Hepatocyte (in vitro differentiated cells): ENCODE measurements at places on chromosomes 1 and 21. TPM values are rescaled to one million over a fixed set of nuclear protein-coding genes. Genes with fewer than 3 reads are reported as not detected.
A peak's percentile ranks its signal among the peaks of the same experiment; 100 is the strongest.

The KMO gene
- polyA plus RNA-seq: 0.22 and 2.8 TPM in 2 replicates

DNA sequence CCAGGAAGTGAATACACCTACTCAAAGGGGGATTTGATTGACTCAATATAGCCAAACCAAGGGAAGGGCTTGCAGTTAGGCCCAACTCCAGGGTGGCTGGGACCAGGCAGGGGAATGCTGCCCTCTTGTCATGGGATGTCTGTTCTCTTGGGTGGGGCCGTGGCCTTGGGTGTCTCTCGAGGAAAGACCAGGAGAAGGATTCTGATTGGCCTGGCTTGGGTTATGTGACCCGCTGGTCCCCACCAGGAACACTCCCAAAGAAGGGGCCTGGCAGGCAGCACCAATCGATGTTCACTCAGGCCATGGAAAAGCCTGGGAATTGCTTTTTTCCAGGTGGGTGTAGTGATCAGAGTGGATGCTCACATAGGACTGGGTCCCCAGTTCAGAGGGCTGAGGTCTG lies 10.1 kb upstream of the ZNF362 start:
- DNase-seq: no peak

DNA sequence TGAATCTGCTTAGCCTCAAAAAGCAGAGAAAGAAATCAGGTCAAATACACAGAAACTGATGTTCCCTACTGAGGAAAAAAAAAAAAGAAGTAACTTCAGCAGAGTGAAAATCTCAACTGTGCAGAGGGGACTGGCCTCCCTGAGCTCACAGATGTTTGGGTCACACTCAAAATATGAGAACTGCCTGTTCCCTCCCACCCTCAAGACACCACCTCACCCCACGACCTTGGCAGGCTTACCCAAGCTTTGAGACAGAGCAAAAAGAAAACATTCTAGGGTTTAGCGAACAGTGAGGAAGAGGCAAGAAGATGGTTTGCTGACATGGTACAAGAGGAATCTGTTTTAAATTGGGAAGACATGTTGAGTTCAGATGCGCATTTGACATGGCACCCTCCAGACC lies 48.8 kb downstream of the NID1 start:
- DNase-seq: no peak

- DNase-seq: no peak
These were observed 362.8 kb downstream of the GPATCH2 start for GRCh38 chr1:217268058-217268457.

DNA sequence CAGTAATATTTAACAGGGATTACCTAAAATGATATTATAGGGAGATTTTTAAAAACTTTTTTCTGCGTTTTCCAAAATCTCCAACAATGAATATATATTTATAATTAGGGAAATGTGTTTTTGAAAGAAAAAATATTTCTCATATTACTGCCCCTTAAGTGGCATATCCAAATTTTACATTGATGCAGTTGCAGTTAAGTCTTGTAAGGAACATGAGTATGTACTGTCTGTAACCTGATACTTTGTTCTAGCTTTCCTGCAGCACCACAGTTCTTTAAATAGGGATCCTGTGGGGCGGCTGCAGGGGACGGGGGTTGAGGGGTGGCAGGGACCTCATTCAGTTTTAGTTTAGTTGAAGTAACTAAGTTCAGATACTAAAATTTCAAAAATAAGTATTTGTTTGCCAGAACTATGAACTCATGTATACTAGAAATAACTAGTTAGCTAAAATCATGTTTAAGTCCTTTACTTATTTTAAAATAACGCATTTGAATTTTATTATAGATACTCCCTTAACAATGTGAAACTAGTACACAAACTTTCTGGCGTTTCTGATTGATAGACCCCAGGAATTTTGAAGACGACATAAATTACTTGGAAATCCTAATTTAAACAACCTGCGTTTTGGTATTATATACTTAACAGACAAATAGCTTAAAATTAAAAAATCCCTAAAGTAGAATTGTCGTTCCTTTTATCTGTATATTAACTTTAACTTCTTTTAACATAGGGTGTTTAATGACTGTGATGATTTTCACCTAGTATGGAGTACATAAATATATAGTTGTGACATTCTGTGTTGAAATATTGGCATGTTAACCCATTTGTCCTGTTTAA lies 639 bp upstream of the DNAJB4 start:
- peak; percentile 64 for DNase-seq

- DNase-seq: no peak
These were observed 74.6 kb downstream of the SCCPDH start for GRCh38 chr1:246798606-246799496.

The CYP4Z1 gene
- 0.66 TPM in 1 of 2 replicates, not detected in the other for polyA plus RNA-seq

GRCh38 chr1:207831517-207832327 lies 79.2 kb downstream of the CD34 start:
- no peak for DNase-seq

- DNase-seq: peak; percentile 27
These were observed 34.7 kb downstream of the RGSL1 start for GRCh38 chr1:182484531-182485257.

- peak; percentile 20 for DNase-seq
These were observed 23.3 kb downstream of the UBASH3A start for GRCh38 chr21:42426876-42427480.

The LCE2C gene
- not detected in 2 replicates for polyA plus RNA-seq

- no peak for DNase-seq
These were observed 257.5 kb upstream of the PTBP2 start for GRCh38 chr1:96464066-96464465.

GRCh38 chr1:24465638-24466037 lies 37.0 kb upstream of the RCAN3 start:
- no peak for DNase-seq

The LIN9 gene
- polyA plus RNA-seq: 2.9 TPM in 2 replicates

DNA sequence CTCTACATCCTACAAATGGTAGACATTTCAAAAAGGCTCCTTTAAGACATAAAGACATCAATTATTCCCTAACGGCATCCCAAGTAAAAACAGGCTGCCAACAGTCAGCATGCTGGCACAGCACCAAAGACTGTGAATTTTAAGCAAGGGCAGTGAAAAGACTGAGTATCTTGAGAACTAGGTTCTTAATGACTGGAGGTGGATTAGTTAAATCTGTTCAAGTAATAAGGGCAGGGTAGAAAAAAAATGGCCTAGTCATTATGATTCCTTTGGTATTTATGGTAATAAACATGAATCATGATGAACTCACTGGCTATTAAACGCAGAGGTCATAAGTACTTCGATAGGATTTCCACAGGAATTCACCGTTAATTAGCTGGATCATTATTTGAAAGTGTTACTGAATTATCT lies 75.2 kb downstream of the KIFAP3 start:
- DNase-seq: peak; percentile 5

The LDLRAD2 gene
- 8.2 and 10.8 TPM in 2 replicates for polyA plus RNA-seq

GRCh38 chr21:27403011-27403410 lies 436.1 kb upstream of the ADAMTS5 start:
- DNase-seq: no peak

DNA sequence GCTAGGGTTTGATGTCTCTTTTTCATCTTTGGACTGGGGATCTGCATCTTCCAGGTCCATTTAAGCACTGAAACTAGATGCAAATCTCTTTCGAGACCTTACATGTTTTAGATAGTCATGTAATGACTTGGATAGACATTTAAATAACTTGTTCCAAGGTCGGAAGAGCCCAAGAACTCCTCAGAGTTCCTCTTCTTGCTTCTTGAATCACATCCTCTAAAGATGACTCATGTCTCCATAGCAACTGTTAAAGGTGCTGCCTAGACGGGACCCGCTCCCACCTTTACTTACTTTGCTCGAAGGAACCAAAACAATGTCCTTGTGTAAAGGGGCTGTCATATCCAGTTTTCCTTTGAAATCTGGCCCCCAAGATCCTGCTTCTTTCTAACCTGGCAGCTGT lies 130.0 kb downstream of the EDEM3 start:
- no peak for DNase-seq

- DNase-seq: no peak
These were observed 38.7 kb upstream of the DESI2 start for GRCh38 chr1:244614113-244614836.

- DNase-seq: no peak
These were observed 2.6 kb upstream of the TENT5B start for GRCh38 chr1:27015260-27015659.

GRCh38 chr1:209685821-209686220 lies 10.6 kb downstream of the G0S2 start:
- DNase-seq: no peak

The PTPN7 gene
- 0.35 and 0.41 TPM in 2 replicates for polyA plus RNA-seq

The ARHGAP29 gene
- 9.6 and 22.3 TPM in 2 replicates for polyA plus RNA-seq

DNA sequence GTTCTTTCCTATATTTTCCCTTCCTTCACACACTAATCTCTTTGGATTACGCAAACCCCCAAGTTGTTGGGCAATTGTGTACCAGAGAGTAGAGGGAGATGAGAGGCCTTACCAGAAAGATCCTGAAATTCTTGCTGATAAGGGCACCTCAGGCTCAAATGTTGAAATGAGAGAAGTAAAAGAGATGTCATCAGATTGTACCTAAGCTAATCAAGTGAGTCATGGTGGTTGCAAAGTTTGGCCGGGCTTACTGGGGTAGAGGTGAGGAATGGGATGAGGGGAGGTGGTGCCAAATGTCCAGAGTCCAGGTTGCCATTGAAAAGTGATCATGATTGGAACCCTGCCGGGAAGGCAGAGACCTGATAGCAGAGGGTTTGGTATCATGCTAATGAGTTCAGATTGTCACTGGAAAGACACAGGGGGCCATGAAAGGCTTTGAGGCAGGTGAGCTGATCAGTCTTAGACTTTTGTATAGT lies 43.1 kb downstream of the OPTC start:
- peak; percentile 82 for DNase-seq

- DNase-seq: no peak
These were observed 2.7 kb downstream of the GSTM4 start for GRCh38 chr1:109658533-109659042.
